Esophagus squamous epithelium (tissue), 5 donors: ENCODE measurements at places on chromosomes 5 and 9.
A peak's percentile ranks its signal among the peaks of the same experiment; 100 is the strongest.

DNA sequence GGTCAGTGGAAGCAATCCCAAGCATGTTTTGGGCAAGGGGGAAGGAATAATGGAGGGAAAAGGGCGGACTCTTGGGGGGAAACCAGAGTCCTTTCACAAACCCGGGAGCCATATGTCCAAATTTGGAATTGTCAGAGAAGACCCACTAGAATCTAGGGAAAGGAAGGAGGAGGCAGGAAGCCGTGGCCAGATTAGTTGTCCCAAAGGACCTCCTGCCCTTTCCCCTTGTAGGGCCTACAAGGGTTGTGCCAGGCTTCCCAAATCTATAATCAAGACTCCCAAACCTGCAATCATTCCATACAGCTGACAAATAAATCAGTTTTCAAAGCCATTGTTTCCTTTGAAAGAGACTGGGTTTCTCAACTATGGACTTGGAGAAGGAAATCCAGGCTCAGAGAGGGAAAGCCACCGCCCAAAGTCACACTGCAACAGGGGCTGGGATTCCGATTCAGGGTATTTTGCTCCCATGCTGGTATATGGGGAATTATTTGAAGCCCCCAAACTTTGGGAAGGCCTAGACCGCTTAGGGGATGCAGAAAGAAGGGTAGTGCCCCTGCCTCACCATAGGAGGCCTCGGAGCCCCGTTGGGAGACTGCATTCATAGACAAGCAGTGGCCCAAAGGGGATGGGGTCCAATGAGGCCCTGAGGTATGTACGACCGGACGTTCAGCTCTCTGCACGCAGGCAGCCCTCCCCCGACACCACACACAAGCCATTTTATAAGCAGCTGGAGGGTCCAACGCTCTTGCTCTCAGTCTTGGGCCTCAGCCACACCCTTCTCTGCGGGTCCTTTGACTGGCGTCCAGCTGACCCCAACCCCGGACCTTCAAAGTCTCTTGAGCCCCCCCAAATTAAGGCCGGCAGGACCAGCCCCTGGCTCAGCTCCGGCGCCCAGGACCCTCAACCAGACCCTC is 815 bp downstream of the ANXA6 start:
- no peak for DNase-seq

- DNase-seq: no peak
These were observed 386.1 kb upstream of the MPDZ start for GRCh38 chr9:13665418-13666066.

DNA sequence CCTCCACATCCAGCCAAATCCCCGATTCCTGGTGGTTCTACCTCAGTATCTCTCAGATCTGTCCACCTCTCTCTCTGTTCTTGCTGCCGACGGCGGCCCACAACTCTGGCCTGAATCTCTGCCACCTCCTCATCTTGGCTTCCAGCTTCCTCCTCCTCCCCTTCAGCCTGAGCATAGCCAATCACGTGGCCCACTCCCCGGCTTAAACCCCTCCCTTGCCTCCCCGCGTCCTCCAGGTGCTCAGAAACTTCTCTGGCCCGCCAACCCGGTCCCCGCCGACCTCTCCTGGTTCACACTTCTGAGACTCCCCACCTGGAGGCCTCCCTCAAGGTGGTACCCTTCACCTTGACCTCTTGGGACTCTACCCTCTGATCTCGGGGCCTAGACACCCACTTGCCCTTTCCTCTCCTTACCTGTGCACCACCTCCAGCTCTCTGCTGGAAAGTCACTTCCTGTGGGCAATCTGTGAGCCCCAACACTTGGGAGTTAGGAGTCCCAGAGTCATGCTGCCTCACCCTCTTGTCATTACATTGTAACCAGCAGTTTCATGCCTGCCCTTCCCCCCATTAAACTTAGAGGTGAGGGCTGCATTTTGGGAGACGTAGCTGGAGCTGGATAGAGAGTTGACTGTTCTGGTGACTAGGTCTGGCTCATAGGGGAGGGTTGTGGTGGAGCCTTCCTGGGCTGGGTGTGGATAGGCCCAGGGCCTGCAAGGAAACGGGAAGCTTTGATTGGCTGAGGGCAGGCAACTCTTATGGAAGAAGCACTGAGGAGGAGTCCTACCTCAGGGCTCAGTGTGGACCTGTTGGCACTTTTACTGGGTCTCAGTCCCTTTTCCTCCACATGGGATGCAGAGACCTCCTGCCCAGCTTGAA is 4.5 kb upstream of the SET start:
- DNase-seq: peak; percentile 24

- DNase-seq: no peak
These were observed 46.2 kb downstream of the PAX5 start for GRCh38 chr9:36987891-36988290.

GRCh38 chr5:137666901-137667300 is 69.0 kb downstream of the KLHL3 start:
- DNase-seq: no peak

- DNase-seq: no peak
These were observed 420.2 kb downstream of the AGTPBP1 start for GRCh38 chr9:85321561-85321960.

DNA sequence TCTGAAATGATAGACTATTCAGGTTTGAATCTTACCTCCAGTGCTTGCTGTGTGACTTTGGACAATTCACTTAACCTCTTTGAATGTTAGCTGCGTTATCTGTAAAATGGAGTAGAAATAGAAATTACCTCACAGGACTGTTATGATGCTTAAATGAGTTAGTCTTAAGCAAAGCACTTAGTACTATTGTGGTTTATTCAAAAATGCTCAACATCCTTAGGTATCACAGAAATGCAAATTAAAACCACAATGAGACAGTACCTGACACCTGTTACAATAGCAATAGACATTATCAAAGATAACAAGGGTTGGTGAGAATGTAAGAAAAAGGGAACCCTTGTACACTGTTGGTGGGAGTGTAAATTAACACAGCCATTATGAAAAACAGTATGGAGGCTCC is 77.6 kb upstream of the FREM1 start:
- DNase-seq: no peak

DNA sequence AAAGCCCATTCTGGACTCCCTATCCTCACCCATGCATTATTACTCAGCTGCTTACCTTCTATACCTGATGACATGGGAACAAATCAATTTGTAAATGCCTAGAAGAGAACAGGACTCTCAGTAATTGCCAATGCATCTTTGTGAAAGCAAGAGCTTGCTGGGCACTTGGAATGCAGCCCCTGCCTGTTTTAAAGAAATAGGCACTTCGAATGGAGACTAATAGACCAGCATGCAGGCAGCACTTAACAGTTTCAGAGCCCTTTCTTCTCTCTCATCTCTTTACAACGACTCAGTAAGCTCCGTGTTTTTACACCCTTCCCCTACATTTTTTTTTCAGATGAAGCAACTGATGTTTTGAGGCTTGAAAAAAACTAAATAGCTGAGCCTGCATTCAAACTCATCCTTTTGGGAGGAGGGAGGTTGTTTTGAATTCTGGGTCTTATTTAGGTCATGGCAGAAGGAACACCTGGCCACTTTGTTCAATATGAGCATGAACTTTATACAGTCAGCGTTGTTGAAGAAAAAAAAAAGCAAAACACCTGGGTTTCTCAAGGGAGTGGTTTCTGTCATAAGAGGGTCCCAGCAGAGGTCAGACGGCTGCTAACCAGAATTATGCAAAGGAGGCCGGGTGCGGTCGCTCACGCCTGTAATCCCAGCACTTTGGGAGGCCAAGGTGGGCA is 34.6 kb upstream of the WHRN start:
- DNase-seq: no peak
